ENCODE measurements at places on chromosomes 12 and 14. TPM values are rescaled to one million over a fixed set of nuclear protein-coding genes. Genes with fewer than 3 reads are reported as not detected.
A peak's percentile ranks its signal among the peaks of the same experiment; 100 is the strongest.

GRCh38 chr12:55823419-55823818 lies 5.6 kb downstream of the ORMDL2 start:
- DNase-seq = no peak

DNA sequence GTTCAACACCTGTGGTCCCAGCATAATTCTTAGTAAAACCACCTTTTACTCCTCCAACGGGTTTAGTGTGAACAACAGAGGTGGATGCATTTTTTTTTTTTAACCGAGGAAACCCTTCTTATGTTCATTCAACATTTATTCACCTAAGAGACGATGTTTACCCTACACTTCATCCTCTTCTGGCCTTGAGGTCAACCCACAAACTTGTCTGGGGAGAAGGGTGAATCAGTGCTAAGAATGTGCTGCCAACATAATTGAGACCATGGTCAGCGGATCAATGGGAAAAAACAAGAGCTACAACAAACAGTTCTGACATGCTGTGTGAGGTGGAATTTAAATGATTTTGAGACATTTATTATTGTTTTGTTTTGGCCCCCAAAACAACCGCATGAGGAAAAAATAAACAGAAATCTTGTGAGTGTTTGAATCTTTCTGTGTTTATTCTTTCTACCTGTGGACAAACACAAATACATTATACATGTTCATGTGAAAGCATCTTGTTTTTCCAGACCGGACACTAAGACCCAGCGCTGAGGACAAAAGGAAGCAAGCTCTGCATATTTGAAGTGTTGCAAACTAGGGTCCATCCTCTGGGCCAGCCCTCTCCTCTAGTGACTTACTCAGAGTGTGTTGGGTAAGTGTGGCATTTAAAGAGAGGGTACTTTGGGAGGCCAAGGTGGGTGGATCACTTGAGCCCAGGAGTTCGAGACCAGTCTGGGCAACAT lies 5.1 kb upstream of the USP30 start:
- DNase-seq = no peak

DNA sequence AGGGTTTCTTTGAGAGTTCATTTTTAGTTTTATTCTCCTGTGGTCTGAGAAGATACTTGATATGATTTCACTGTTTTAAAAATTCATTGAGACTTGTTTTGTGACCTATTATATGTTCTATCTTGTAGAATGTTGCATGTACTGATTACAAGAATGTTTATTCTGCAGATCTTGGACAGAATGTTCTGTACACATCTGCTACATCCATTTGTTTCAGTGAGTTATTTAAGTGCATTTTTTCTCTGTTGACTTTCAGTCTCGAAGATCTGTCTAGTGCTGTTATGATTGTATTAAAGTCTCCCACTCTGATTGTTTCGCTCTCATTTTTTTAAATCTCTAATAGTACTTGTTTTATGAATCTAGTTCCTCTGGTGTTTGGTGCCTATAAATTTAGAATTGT lies 1319.8 kb downstream of the TMEM121 start:
- DNase-seq = no peak

DNA sequence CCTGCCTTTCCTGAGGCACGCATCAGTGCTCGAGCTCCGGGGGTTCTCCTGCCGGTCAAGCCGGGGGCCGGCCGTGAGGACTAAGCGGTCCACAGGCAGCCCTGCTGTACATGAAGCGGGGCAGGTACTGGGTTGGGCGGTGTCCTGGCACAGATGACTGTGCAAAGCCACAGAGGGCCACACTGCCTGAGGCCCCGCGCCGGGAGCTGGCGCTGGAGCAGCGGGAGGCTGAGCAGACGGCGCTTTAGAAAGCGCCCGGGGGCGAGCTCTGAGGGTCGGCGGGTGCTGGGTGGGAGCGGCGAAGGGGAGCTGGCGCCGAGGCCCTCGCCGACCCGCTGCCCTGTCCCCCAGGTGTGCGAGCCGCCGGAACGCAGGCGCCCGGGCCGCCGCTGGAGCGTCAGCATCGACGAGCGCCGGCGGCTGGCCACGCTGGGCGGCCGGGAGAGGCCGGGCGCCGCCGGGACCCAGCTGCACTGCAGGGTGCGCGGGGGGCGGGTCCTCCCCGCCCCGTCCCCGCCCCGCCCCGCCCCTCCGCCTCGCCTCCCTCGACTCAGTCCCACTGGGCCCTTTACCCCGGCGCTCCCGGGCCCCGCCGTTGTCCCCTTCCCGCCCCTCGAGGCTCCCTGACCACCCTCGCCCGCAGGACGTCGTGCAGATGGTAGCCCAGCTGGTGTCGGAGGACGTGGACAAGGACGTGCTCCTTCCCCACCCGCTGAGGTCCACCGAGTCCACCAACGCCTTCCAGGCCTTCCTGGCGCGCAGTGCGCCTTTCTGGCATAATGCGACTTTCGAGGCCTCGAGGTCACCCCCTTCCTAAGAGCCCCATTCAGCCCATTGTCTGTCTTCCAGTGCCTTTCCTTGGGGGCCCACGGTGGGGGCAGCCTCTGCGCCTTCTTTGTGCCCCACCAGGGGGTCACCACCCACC lies 8.3 kb upstream of the MTA1 start:
- peak; percentile 42 for DNase-seq

- DNase-seq = no peak
These were observed 394.9 kb downstream of the RAD51B start for GRCh38 chr14:68214431-68214830.

DNA sequence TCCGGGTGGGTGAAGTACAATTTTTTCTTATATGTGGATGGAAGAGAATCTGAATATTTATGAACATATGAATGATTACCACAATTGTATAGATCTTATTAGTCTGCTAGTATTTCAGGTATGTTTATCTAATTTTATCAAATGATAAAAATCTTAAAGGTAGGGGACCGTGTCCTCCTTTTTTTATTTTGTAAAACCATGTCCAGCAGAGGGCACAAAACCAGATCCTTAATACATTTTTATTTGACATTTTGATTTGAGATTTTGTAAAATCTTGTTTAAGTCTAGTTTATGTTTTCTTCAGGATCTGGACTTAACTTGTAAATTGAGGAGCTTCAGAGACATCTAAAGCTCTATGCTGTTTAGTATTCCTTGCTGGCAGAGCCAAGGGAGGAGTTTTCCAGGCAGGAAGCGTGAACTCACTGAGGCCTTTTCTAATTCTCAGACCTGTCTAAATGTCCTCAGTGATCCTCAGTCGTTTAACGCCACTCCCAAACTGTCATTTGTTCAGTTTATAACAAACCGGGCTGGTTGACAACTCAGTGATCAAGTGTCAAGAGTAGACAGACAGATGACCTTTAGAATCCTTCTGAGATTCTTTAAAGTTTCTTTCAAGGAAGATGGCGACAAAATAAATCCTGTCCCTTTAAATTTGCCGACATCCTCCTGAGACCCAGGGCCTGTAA lies 263.9 kb downstream of the KTN1 start:
- no peak for DNase-seq

DNA sequence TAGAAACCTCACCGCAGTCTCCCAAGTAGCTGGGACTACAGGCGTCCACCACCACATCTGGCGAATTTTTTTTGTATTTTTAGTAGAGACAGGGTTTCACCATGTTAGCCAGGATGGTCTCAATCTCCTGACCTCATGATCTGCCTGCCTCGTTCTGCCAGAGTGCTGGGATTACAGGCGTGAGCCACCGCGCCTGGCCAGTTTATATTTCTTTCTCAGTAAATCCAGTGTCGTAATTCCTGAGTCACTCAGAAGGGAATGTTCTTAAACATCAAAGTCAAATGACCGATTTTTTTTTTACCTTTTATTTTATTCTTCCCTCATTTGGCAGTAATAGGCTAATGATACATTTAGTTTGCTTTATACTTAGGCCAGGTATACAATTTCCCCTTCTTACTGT lies 80.5 kb downstream of the FBXO33 start:
- DNase-seq = no peak

DNA sequence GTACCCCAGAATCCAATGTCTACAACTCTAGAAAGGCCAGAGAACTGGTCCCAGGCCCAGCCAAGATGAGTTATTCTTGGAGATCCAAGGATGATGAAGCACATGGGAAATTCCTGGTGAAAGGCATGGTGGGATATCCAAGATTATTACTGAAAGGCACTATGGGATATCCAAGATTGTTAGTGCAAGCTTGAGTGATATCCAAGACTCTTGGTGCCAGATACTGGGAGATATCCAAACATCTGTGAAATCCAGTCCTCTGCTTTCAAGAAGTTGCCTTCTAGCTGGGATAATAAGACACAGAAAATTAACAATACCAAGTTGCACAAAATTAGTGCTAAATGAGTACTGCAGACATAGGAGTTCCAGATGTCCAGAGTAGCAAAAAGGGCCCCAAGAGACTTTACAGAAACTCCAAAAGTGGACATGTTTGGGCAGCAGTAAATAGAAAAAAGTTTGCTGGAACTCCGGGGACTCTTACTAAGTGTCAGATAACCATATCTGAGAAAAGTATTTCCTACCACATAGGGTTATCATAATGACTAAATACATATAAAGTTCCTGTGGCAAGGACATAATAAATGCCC lies 34.6 kb downstream of the PHLDA1 start:
- DNase-seq = no peak

DNA sequence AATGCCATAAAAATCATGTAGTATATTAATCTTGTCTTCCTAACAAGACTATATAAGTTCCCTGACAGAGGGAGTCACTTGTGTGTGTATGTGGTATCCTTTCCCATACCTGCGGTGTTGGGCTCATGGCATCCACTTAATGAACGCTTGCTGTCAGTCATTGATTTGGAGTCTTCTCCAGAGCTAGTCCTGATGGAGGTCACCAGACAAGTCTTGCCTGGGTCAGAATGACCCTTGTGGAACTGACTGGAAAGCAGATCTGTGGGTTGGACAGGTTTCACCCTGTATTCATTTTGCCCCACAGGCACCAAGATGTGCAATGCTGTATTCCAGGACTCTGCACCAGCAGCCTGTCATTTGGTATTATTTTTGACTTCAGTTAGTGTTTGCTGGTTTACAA lies 27.3 kb upstream of the WNK1 start:
- no peak for DNase-seq

DNA sequence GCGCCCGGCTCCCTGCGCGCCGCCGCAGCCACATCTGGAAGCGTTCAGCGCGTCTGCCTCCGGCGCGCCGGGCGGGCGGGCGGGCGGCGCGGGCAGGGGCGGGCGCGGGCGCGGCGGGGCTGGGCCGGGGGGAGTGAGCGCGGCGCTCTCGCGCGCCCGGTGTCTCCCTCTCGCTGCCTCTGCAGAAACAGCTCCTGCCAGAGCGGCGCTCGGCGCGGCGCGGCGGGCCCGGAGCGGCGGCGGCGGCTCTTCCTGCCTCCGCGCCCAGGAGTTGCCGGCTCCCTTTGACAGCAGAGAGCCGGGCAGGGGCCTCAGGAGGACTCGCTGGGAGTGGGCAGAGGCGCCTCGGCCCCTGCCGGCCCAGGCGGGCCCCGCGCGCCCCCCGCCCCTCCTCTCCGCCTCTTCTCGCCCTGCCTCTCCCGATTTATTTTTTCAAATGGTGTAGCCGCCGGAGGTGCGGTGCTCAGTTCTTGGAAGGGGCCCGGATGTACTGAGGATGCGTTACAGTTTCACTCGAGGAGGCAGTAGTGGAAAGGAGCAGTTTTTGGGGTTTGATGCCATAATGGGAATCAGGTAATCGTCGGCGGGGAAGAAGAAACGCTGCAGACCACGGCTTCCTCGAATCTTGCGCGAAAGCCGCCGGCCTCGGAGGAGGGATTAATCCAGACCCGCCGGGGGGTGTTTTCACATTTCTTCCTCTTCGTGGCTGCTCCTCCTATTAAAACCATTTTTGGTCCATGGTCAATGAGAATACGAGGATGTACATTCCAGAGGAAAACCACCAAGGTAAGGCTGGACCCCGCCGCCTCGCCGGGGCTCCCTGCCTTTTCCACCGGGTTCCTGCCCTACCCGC lies at the start of gene CACNA1C:
Gene CACNA1C (plus strand): TSS at position 162 of the 853 bp plus-strand sequence. CDS start 576 bp downstream, at position 738.
- peak; percentile 62 for DNase-seq

- peak; percentile 26 for DNase-seq
These were observed 23.3 kb downstream of the GABARAPL1 start for GRCh38 chr12:10235761-10236631.

GRCh38 chr12:3409662-3410061 lies 81.3 kb upstream of the PRMT8 start:
- no peak for DNase-seq

DNA sequence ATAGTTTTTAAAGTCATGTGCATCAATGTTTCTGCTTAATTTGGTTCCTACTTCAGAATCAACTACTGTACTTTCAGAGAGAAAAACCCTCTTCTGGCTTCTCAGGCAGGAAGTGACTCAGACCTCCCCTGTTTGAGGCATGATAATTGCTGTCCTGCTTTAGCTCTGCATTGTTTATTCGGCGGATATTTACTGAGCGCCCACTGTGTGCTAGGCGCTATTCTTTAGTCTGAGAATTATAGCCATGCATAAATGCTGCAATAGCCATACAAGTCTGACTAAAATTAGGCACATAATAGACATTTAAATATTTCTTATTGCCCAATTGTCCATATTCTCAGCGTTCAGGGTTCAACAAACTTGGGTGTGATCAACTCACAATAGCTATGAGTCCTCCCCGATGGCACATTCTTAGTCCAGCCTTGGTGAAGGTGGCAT lies 6.1 kb upstream of the AMIGO2 start:
- DNase-seq = peak; percentile 39

DNA sequence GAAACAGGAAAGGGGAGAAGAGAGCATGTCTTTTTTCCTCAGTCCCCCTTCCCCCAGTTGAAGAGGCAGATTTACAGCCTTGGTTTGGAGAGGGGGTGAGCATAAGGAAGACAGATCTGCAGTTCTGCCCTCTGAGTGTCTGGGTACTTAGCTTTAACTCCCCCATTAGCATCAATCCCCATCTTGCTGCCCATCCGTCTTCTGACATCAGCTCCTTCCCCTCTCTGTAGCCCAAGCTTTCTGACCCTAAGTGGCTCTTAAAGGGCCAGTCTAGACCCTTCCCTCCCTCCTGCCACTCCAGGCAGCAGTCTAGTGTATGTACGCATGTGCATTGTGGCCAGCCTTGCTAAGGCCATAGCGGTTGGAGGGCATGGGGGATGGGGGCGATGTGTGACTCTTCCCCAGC lies 7.3 kb downstream of the GPR84 start:
- no peak for DNase-seq

DNA sequence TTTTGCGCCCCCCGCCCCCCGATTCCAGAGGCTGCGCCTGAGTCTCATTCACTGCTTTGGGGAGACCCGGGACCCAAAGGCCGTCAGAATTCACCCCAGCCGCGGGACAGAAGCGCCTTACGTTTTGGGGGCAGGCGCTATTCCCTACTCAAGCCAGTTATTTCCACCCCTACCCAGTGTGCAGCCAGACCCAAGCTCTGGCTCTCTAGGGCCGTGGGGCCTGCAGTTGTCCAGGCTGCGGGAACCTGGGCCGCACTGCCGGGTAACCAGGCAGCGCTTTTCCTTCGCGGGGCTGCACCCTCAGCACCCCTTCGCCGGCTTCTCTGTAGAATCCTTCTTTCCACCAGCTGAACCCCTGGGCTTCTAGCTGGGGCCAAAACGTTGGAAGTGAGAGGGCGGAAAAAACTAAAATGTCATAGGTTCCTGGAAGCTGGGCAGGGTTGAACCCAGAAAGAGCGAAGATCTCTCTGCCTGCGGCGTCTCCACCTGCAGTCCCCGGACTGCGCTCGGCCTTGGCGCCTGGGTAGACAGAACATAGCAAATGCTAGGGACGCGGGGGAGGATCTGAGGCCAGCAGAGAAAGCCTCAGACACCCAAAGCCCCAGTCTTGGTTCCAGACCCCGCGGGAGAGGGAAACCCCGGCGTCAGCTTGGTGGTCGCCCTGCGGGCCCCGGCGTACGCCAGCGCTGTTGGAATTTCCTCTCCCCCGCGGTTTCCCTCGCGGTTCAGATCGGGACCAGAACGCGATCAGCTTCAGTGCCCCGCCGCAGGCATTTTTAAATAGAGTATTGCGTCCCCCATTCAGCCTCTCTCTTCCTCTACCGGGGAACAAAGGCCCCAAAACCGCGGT lies 18.3 kb downstream of the TBX3 start:
- no peak for DNase-seq

LTB4R gene
- 10.3 TPM for total RNA-seq

TAS2R7 gene
- total RNA-seq = not detected

HOTAIR gene
- not detected for total RNA-seq

IAPP gene
- not detected for total RNA-seq

C3AR1 gene
- total RNA-seq = 2.7 TPM
